ENCODE measurements at places on chromosomes 3 and 15. TPM values are rescaled to one million over a fixed set of nuclear protein-coding genes. Genes with fewer than 3 reads are reported as not detected.

The SLITRK3 gene
- total RNA-seq: not detected

DNA sequence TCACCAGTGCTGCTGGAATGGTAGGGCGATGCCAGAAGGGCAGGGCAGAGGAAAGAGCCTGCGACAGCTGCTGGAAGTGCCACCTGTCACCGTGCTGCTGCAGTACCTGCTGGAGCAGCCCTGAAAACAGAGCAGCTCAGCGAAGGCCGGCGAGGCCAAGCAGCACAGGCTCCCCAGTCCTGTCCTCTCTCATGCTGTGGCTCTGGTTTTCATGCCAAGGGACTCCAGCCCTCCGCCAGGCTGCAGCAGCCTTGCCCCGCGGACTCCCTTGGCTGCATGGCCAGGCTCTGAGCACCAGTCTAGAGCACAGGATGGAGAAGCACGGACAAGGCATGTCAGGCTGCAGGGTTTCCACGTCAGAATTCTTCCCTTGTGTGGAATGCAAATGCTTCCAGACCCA lies 43.9 kb downstream of the ADCY5 start:
- no peak for DNase-seq

DNA sequence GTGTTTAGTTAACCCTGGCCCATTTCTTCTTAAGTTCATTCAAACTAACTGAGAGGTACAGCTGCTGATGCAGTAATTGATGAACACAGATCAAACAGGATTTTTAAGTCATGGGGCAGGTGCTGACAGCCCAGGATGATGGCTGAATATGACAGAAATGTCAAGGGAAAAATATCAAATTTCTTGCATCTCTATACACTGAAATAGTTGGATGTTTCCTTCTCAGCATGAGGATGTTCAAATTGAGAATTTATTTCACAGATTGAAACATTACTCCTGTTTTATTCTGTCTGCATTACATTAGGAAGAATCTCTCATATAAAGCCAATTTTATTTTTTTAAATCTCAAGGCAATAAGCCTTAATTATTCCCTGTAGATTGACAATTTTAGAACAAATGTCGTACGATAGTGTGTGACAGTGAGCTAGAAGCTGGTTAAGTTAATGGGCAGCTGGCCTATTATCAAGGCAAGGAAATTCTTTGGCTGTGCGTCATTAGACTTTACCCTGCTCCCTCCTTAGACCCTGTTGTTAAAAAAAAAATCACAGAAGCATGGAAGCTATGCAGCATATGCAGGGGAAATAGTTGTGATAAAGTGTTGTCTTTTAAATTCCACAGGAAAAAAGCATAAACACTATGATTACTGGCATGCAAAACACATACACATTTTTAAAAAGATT lies 183.8 kb upstream of the KCNMB2 start:
- peak; percentile 91 for DNase-seq

DNA sequence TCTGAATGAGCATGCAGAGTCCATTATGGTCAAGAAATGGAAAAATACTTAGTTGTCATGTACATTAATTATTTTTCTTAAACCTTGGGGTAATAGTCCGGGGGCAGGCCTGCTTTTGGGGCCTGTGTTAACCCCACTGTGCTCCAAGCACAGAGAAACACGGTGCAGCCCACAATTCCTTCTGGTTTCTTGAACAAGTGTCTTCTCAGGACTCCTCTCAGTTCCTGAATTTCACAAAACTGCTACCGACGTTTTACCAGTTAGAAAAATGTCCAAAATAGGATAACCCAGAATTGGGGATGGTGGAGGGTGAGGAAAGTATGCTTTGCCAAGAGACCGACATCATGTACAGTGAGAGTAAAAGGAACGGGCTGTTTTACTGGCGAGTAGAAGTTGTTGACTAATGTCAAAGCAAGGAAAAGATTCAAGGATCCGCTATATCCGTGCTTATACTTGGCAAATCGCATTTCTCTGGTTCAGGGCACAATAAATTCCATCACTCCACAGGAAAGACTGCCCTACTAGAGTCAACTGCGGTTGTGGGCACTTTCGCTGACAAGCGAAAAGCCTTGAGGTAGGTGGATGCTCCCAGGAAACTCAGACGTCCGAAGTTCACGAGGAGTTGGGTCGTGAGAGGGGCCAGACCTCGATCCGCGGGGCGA lies 495 bp upstream of the NXPE3 start:
- no peak for DNase-seq

The CHRD gene
- total RNA-seq: 1.9 TPM

DNA sequence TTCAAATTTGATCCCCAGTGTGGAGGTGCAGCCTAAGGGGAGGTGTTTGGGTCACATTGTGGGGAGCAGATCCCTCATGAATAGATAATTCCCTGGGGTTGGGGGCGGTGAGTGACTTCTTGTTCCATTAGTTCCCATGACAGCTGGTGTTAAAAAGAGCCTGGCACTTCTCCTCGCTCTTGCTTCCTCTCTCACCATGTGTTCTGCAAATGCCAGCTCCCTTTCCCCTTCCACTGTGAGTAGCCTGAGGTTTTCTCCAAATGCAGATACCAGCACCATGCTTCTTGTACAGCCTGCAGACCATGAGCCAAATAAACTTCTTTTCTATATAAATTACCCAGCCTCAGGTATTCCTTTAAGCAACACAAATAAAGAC lies 23.1 kb downstream of the RIOX2 start:
- DNase-seq: no peak

The SUSD5 gene
- 2.5 TPM for total RNA-seq

- no peak for DNase-seq
These were observed 44.0 kb downstream of the BFSP2 start for GRCh38 chr3:133443649-133444422.

The SCAANT1 gene
- not detected for total RNA-seq

The CCDC80 gene
- 7.6 TPM for total RNA-seq

GRCh38 chr3:44782891-44783290 lies 21.3 kb downstream of the KIF15 start:
- DNase-seq: no peak

The ADAMTS9 gene
- 72.1 TPM for total RNA-seq

DNA sequence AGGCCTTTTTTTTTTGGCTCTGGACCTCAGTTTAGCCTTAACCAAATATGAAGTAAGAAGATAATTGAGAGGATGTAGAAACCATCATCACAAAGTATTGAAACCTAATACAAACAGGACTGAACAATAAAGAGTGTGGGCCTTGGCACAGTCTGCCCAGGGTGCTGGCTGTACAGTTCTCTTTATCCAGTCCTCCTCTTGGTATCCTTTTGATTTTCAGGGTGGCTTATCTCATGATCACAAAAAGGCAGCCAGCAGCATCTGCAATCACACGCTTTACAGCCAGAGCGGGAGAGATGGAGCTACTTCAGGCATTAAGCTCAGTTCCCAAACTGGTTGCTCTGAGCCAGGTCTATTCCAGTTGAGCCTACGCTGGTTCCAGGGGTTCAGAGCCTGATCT lies 239.7 kb downstream of the RPLP1 start:
- no peak for DNase-seq

DNA sequence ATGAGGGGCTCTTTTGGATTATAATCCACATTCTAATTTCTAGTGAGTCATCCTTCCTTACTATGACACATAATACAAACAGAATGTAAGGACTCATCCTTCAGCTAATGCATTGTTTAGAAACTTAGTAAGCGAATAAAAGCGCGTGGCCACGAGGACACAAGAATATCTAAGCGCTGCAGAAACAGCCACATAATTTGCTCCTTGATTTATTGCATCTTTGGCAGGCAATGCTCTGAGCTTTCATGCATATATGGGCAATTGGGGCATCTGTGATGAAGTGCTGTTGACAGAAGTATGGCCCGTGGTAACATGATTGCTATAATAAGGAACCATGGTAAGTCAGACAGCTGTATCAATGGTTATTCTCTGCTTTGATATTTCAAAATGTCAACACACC lies 191.3 kb upstream of the ZNF385D start:
- no peak for DNase-seq

The CILP gene
- 0.12 TPM for total RNA-seq

- no peak for DNase-seq
These were observed 29.1 kb downstream of the TMEM44 start for GRCh38 chr3:194604126-194604525.

The LDHAL6B gene
- total RNA-seq: not detected

- no peak for DNase-seq
These were observed 36.2 kb upstream of the FLNB start for GRCh38 chr3:57971975-57972374.

GRCh38 chr3:73939985-73940384 lies 315.2 kb upstream of the PDZRN3 start:
- DNase-seq: no peak

DNA sequence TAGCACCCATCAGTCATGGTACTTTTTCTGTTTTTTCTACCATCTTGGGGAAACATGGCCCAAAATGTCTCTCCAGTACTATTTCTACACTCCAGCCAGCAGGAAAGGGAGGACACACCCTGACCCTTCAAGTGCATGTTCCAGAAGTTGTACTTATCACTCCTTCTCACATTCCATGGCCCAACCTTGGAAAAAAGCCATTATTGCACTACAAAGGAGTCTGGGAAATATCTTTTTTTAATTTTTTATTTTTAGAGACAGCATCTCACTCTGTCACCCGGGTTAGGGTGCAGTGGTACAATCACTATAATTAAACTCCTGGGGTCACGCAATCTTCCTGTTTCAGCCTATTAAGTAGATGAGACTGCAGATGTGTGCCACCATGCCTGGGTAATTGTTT lies 100.0 kb upstream of the PPP2R3A start:
- DNase-seq: no peak

DNA sequence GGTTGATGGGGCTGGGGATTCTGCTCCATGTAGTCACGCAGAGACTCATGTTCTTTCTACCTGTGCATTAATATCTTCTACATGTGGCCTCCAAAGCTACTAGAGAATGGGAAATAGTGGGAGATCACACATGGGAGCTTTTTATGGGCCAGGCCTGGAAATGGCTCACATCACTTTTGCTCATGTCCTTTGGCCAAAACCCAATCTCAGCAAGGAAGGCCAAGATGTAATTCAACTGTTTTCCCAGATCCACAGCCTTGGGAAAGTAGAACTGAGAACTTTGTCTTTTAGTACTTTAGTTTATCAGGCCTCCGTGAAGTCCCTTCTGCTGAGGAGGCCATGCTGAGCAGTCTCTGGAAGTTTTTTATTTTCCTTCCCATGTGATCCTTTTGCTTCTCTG lies 73.2 kb upstream of the SLC4A7 start:
- DNase-seq: no peak

- DNase-seq: no peak
These were observed 152.0 kb downstream of the KLHL25 start for GRCh38 chr15:85642693-85643066.

- DNase-seq: no peak
These were observed 52.0 kb upstream of the ULK4 start for GRCh38 chr3:42013691-42014457.

DNA sequence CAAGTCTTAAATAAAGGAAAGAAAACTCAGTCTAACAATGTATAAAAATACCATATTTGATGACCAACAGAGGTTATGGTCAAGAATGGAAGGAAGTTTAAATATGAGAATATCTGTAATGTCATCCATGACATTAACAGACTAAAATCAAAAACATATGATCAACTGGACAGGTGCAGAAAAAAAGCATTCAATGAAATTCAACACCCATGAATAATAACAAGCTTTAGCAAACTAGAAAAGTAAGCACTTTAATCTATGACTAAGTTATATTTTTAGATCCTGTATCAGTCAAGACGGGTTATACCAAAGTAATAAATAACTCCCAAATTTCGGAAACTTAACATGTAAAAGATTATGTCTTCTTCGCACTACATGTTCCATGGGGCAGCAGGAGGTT lies 61.8 kb downstream of the CFAP20DC start:
- no peak for DNase-seq

The INSYN1 gene
- total RNA-seq: 0.05 TPM

The EOMES gene
- not detected for total RNA-seq

- no peak for DNase-seq
These were observed 28.1 kb downstream of the DNAJB8 start for GRCh38 chr3:128438488-128439072.

The DAPK2 gene
- total RNA-seq: 3.0 TPM

DNA sequence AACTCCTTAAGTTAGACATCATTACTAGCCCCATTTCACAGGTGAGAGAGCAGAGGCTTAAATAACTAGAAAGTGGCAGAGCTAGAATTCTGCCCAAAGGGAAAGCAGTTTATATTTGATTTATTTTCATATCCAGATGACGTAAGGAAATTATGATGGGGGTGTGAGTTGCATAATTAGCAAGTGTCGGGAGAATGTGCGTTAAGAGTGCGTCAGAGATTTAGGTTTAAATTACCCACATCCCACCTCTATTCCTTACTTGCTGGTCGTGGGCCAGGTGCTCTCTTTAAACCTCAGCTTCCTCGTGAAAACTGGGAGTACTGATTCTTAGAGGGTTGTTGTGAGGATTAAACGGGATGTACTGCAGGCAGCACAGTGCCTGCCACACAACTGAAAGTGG lies 32.3 kb downstream of the FSTL1 start:
- DNase-seq: no peak

GRCh38 chr3:184354121-184354728 lies 7.2 kb downstream of the CLCN2 start:
- DNase-seq: no peak

The LYZL4 gene
- total RNA-seq: not detected

- no peak for DNase-seq
These were observed 31.8 kb downstream of the IQGAP1 start for GRCh38 chr15:90419738-90420406.

DNA sequence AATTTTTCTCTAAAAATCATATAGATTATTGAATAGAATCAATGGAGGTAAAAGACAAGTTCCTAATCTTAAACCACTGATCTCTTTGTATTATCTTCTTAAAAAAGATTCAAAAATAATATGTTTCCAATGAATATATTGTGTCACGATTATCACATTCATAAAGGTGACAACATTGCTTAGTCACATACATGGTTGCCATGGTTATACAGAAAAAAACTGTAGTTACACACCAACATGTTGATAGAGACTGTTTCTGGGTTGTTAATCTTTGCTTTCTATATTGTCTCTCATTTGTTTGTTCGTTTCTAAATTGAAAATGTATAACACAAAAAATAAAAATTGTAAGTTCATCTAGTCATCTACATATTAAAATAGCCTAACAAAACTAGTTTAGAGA lies 376.0 kb upstream of the ALCAM start:
- no peak for DNase-seq

DNA sequence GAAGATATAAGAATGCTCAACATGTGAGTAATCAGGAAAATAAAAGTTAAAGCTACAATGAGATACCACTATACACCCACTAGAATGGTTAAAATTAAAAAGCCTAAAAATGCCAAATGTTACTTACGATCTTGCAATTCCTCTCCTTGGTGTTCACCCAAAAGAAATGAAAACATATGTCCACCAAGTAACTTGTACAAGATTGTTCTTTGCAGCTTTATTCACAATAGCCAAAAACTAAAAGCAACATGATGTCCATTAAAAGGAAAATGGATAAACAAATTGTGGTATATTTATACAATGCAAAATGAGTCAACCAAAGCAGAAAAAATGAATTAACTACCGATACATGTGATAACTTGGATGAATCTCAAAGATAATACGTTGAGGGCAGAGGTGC lies 301.6 kb upstream of the THBS1 start:
- DNase-seq: no peak

The IL16 gene
- total RNA-seq: 1.4 TPM

DNA sequence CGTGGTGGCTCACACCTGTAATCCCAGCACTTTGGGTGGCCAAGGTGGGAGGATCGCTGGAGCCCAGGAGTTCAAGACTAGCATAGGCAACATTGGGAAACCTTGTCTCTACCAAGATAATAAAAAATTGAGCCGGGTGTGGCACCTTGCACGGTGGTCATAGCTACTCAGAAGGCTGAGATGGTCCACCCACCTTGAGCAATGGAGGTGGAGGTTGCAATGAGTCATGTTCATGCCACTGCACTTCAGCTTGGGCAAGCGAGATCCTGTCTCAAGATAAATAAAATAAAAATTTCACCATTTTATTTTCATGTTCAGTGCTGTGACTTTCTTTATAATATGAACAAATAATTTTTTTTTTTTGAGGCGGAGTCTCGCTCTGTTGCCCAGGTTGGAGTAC lies 12.5 kb downstream of the MAPK6 start:
- DNase-seq: no peak
